SW 1271 (cell line): ENCODE measurements at places on chromosomes 7 and 10.

GRCh38 chr7:158273138-158273651, 314.4 kb downstream of the PTPRN2 start:
- no peak for DNase-seq

DNA sequence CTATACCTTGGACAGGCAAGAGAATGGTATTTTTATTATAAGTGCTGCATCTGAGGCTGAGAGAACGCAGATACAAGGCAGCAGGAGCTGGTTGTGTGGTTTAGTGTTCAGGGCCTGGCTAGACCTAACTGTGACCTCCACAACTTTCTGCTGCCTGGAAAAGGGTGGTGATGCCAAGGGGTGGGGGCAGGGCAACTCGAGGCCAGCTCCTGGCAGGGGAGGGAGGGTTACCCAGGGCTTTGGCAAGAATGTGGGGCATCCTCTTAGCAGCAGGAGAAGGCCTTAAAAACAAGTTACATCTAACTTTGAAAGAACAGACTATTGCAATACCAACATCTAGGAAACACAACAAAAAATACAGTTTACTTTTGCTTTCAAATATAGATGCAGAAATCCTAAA, 13.0 kb downstream of the MXI1 start:
- DNase-seq: no peak

- DNase-seq: peak; percentile 60
These were observed 5.2 kb downstream of the ZNF655 start for GRCh38 chr7:99563650-99564049.

- DNase-seq: no peak
These were observed 185.2 kb upstream of the PPP1R3A start for GRCh38 chr7:114104035-114104434.

DNA sequence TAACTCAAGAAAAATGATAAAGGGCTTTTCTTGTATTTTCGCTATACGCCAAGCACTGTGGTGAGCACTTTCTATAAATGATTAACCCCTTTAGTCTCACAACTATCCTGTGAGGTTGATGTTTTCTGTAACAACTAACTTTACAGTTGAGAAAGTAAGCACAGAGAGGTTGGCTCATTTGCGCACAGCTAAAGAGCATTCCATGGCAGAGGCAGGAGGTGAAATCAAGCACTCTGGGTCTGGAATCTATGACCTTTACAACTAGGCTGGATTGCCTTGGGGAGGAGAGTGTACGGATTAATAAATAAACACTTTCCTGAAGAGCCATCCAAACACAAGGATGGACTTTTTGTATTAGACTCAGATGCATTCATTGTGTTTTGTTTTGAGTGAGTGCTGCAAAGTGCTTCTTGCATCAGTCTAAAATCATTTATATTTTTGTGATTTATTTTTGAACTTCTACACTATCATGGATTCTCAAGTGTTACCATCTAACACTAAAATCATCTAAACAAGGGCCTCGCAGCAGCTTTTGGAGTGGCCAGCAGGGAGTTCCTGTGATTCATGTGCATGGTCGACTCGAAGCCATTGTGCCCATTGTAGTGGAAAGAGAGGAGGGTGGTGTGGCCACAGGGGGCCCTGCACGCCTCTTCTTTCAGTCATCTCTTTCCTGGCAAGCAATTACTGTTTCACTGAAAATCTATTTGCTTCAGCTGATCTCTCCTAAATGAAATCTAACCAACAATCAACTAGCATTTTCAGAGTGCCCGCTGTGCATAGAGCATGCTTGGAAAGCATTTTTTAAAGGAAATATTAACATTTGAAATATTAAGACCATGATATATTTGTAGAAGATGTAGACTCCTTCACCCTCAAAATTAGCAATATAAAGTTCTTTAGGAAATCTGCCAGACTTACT, 633.4 kb upstream of the COBL start:
- DNase-seq: no peak

DNA sequence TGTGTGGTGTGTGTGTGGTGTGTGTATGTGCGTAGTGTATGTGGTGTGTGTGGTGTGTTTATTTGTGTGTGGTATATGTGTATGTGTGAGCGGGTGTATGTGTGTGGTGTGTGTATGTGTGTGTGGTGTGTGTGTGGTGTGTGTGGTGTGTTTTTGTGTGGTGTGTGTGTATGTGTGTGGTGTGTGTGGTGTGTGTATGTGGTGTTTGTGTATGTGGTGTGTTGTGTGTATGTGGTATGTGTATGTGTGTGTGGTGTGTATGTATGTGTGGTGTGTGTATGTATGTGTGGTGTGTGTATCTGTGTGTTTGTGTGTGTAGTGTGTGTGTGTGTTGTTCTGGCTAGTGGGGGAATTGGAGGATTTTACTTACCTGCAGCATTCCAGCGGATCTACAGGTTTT, 427.4 kb downstream of the PAXIP1 start:
- no peak for DNase-seq

GRCh38 chr7:11127988-11128387, 154.3 kb downstream of the PHF14 start:
- no peak for DNase-seq

DNA sequence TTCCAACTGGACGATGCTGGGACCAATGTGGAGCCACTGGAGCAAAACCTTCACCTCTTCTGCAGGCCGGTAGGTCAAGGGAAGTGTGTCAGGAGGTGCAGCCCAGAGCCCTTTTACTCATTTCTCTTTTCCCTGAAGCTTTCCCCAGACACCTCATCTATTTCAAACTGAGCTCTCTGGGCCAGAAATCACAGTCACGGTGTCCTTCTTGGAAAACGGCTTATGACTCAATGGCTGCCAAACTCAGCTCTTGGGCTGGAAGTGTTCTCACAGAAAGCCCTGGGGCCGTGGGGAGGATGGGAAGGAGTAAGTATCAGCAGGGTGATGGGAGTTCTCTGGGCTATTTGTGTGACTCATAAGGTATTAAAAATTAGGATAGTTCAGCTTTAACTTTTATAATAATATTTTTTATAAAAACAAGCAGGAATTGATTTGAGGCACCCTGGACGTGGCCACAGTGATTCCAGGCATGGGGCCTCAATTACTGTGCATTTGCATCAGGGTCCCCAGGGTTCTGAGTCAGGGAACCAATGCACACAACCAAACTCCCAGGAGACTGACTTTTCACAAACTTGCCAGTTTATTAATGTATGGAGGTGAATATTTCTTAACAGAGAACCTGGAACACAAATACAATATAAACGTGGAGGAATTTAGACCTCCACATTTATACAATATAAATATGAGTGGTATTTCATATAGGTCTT, 187.4 kb upstream of the TMEM72 start:
- no peak for DNase-seq

DNA sequence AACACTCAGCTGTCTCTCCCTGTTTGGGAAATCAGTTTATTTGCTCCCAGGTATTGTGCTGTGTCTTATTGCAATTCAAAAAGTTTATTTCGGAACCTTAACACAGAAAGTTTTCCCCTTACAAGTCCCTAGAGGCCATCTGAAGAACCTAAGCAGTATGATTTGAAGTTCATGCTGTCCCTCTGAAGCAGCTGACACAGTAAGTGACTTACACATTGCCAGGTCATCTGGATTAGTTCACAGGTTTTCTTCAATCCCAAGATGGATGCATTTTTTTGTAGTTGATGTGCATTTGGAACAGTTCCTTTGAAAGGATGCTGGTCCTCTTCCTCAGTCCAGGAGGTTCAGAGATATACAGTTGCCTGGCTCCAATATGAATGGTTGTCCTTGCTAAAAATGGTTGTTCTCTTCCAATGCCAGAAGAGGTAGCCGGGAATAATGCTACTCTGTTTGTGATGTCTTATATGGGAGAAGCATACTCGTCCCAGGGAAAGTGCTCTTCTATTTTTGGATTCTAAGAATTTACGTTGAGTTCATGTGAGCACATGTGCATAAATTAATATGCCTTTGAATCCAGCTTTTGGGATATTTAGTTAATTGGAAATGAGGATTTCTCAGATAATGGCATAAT, 183.5 kb upstream of the PHYHIPL start:
- DNase-seq: no peak

GRCh38 chr10:77105761-77106221, 531.8 kb downstream of the KCNMA1 start:
- DNase-seq: no peak

- DNase-seq: no peak
These were observed 214.2 kb upstream of the ADO start for GRCh38 chr10:62590306-62590705.

DNA sequence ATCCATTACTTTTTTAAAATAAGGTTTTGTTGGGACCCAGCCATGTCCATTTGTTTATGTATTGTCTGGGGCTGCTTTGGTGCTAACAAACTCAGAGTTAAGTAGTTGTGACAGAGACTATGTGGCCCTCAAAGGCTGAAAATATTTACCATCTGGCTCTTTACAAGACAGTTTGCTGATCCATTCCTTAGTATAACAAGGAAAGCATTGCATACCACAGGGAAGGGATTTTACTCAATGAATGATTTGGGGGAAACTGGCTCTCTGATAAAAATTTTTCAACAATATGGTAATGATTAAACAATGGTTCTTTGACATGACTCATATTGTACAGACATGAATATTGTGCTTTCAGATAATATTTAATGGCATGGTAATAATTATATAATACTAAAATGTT, 738.1 kb downstream of the KCNMA1 start:
- DNase-seq: no peak

GRCh38 chr7:158084555-158084954, 503.1 kb downstream of the PTPRN2 start:
- DNase-seq: no peak

DNA sequence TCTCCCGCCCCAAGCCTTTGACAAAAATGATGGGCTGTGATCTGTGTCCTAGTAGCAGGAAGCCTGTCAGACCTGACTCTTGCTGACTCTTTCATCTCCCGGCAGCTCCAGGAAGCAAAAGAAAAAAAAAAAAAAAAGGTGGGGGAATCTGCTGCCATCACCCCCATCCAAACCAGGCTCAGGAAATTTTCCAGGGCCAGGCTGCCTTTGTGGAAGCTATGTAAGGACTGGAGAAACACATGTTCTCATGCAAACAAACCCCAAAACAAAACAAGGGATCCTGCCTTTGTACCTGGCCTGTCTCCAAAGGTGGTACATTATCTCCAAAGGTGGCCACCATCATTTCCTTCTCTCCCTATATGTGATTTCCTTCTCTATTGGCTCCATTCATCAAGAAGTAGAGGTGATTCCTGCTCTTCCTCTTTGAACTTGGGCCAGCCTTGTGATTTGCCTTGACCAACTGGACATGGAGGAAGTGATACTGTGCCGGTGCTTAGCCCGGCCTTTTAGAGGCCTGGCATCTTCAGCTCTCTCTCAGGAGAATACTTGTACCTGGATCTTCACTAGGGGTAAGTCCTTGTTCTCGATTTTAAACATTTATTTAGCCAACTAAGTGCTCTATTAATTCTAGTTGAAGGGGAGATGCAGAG, 192.2 kb upstream of the SVIL start:
- no peak for DNase-seq

GRCh38 chr10:19168584-19168983, 120.0 kb downstream of the MALRD1 start:
- no peak for DNase-seq

- DNase-seq: no peak
These were observed 26.8 kb upstream of the CASD1 start for GRCh38 chr7:94482796-94483195.

DNA sequence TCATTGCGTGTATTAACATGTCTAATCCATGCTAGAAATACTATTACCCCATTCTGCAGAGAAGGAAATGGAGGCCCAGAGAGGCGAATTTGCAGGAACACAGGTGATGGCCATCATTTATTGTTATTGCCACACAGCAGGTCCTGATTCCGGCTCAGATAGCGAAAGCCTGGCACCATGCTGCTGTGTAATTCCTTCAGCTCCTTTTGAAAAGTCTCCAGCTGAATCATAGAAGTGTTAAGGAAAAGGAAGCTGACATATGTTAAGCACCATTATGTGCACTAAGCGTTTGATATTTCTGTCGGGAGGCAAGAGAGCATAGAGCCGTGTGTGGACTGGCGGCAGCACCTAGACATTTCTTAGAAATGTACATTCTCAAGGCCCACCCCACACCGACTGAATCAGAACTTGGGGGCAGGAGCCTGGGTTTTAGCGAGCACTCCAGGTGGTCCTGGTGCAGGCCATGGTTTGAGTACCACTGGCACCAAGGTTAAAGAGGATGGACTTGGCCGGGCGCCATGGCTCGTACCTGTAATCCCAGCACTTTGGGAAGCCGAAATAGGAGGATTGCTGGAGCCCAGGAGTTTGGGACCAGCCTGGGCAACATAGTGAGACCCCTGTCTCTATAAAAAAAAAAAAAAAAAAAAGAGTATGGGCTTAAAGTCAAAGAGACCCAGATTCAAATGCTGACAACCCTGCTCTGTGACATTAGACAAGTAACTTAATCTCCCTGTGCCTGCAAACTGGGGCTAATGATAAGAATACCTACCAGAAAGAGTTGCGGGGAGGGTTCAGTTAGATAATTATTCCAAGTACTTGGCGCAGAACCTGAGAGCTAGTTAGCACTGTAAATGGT, 52.2 kb downstream of the UNC5B start:
- DNase-seq: no peak

- no peak for DNase-seq
These were observed 821 bp downstream of the SLC35B4 start for GRCh38 chr7:134315679-134316538.

DNA sequence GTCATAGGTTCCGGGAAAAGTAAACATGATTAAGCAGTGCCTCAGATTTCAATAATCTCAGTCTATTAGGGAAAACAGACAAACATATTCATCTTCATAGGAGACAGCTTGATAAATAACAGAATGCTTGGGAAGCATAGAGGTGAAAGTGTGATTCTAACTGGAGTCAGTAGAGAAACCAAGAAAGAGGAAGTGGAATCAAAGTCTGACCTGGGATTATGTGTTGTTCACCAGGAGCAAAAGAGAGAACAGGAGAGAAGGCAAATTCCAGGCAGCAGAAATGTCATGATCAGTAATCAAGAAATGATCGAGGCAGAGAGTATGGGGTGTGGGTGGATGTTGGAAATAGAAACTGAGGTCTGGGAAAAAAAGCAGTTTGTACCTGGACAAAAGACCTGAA, 43.7 kb downstream of the DGKB start:
- DNase-seq: no peak
